Left renal pelvis (tissue), 4 donors: ENCODE measurements at places on chromosomes 3 and 15. TPM values are rescaled to one million over a fixed set of nuclear protein-coding genes. Genes with fewer than 3 reads are reported as not detected.

DNA sequence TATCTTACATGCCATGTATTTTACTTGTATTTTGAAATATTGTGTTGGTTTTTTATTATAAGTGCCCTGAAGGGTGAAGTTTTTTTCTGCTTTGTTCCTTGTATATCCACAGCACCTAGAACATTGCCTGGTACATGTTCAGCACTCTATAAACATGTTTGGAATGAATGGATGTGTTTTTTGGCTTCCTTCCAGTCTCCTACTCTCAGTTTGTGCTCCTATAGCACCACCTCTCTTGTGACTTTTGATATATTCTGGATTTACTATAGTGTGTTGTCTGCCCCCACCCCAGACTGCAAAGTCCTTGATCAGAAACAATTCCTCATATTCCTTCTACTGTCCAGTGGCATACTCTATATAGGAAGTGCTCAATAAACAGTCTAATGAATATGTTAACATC, 60.6 kb downstream of the PLCL2 start:
- no peak for DNase-seq

DNA sequence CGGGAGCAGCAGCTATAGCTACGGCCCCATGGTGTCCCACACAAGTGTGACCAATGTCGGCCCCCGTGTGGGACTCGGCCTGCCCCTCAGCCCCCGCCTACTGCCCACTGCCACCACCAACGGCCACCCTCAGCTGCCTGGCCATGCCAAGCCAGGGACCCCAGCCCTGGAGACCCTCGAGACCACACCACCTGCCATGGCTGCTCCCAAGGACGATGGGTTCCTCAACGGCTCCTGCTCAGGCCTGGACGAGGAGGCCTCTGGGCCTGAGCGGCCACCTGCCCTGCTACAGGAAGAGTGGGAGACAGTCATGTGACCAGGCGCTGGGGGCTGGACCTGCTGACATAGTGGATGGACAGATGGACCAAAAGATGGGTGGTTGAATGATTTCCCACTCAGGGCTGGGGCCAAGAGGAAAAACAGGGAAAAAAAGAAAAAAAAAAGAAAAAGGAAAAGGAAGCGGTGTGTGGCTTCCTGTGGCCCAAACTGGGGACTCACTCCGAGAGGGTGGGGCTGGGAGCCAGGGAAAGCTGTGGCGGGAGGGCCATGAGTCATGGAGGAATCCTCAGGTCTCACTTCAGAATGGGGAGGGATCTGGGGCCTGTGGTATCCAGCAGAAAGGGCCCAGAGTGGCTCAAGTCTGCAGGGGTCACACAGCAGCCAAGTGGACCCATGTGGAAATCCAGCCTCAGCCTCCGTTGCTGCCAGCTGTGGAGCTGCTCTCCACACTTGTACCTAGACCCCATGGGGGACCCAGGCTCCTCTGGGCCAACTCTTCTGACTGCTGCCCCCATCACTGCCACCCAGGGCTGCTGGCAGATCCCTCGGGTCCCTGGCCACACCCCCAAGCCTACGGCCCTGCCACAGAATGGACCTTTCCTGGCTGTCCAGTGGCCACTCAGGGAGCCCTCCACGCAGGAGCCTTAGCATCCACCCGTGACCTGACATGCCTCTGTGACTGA, 26.1 kb downstream of the PTH1R start:
- no peak for DNase-seq

DNA sequence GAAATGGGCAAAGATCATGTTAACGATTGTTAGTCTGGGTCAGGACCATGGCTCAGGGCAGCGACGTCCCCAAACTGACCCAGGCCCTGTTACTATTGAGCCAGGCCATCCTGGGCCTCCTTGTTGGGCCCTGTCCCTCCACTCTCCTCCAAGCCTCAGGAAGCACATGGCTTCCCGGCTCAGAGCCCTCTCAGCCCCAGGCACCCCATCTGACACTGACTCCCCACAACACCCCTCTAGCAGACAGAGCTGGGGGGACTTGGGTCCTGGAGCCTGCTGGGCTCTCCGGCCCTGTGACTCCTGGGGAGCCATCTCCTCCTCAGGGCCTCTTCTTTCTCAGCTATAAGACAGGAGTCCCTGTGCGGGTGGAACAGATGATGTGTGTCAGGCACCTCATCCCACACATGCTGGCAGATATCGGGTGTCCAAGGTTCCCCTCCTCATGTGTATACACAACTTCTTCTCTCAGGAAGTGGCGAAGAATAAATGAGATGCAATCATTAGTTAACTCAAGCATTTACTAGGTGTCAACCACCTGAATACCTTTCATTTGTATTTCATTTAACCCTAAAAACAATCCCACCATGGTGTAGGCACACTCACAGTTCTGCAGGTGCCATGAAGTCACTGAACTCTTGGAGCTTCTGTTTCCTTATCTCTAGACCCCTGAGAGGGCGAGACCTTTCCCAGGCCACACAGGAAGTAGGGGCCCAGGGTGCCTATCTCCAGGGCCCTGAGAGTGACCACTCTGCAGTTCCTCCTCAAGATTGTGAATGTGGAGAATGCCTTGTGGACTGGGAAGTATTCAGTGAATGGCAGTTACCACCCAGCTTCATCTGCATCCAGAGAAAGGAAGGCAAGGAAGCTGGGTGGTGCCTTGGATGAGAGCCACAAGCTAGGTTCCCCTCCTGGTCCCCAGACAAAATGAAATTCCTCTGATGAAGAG, 282.5 kb upstream of the TLE3 start:
- no peak for DNase-seq

GRCh38 chr3:180335050-180335449, 266.9 kb upstream of the TTC14 start:
- DNase-seq: no peak

- DNase-seq: no peak
These were observed 6.2 kb downstream of the STIMATE start for GRCh38 chr3:52891164-52891563.

DNA sequence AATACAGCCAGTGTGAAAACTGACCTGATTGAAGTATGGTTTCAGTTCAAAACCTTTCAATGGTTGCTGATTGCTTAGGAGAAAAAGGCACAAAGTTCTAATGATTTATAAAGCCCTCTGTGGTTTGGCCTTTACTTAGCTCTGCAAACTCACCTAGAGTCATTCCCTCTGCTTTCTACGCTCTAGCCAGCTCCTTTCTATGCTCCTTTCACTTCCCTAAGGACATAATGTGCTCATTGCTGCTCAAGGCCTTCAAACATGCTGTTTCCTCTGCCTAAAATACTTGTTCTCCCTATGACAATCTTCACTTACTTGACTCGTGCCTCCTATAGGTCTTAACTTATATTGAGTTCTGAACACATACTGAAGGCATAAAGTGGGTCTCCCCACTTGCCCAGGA, 19.0 kb downstream of the RPL39L start:
- DNase-seq: no peak

DNA sequence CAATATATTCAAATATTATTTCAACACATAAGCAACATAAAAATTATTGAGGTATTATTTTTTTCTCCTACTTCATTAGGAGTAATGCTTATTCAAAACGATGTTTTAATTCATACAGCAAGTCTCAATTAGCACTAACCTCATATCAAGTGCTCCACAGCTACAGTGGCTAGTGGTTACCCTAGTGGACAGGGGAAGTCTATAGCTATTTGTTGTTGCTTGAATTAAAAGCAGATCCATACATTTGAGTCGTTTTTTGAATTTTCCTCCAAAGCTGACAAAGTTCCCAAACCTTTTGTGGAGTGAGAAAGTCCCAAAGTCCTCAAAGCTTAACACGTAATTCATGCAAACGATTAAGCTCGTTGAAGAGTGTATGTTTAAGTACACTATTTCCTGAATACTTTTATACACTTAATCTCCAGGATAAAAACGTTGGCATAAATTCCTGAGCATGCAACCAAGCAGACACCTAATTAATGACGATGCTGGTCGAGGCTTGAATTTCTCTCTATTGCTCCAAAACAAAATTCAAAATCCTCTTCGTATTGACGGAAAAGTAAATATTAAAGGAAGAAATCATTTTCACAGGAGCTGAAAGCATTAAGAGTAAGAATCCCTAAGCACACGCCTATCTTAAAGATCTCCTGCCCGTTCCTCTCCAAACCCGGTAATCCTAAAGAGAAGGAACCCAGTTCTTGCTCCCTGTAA, 985 bp downstream of the VPS13C start:
- DNase-seq: no peak

DNA sequence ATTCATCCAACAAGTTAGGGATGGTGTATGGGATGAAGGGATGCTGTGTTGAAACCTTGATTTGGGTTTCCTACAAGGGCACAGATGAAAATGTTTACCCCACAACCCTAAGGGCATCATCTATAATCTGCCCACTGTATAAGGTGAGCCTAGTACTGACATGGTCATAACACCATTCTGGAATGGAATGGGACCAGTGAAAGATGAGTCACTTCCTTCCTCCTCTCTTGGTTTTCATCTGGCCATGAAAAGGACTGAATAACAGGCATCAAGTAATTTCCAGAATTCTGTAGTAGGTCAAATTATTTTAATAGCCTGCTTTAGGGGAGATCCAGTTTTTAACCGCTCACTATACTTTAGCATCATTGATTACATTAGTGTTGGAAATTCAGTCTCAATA, 538.6 kb downstream of the NR2F2 start:
- no peak for DNase-seq

DNA sequence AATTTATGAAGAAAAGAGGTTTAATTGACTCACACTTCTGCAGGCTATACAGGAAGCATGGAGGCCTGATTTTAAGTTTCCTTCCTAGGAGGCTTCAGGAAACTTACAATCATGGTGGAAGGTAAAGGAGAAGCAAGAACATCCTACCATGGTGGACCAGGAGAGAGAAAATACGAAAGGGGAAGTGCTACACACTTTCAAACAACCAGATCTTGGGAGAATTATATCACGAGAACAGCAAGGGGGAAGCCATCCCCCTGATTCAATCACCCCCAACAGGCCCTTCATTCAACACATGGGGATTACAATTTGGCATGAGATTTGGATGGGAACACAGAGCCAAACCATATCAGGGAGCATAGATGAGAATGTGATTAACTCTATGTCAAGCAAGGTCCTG, 121.0 kb downstream of the MTHFS start:
- DNase-seq: no peak

- no peak for DNase-seq
These were observed 18.0 kb upstream of the ALDH1A2 start for GRCh38 chr15:58083526-58083925.

DNA sequence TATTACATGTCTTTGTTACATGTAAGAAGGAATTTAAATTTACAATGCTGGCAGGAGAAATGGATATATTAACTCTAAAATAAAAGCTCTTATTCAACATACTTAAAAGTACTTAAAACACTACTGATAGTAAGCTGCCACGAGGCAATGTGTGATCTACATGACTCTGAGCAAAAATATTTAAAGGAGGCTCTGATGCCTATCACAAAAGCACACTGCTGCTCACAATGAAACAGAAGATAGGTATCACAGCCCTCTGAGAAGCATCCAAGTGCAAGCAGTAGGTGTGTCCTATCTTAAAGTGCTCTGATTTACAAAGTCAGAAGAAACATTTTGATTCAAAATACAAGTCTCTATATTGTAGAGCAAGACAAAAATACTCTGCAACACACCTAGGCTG, 371.2 kb upstream of the WNT5A start:
- DNase-seq: no peak

- DNase-seq: no peak
These were observed 8.2 kb downstream of the SLC27A2 start for GRCh38 chr15:50190166-50190570.

- DNase-seq: no peak
These were observed 1.6 kb downstream of the NR2F2 start for GRCh38 chr15:96331945-96332636.

GRCh38 chr15:90001062-90001682, at the start of gene ZNF710:
ZNF710 (plus strand) TSS chr15:90001324; CDS start chr15:90067138, 65,814 bp downstream.
- DNase-seq: no peak

GRCh38 chr15:83012076-83012426, 612 bp upstream of the C15orf40 start:
- no peak for DNase-seq

DNA sequence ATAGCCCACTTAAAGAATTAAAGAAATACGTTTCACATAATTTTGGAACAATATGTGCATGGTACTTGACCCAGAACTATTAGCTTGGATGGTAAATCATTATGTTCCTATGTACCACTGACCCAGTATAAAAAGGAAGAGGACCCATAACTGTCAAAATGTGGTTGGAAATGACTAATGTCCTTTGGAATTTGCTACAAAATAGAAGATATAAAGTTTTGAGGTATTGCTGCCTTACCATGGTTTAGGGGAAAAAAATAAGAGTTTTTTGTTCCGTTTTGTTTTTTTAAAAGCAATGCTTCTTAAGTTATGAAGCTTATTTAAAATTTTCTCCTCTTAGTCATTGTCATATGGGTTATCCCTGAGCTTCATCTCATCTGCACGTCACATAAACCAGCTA, 15.8 kb upstream of the TFDP2 start:
- DNase-seq: no peak

DNA sequence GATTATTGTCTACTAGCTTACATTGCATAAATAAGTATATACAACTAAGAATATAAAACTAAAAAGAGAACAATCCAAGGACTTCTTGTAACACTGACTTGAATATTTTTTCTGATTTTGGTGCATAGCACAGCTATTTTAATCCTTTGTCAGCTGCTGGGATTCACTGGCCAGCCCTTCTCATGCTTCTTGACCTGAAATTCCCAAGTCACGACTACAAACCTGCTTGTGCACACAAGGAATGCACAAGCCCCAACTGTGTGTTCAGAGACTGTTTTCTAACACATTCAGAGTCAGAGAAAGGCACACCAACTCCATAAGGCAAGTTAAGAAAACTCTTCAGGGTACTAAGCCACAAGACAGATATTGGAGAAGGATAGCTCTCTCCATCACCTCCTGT, 80.9 kb downstream of the TNIK start:
- no peak for DNase-seq

DNA sequence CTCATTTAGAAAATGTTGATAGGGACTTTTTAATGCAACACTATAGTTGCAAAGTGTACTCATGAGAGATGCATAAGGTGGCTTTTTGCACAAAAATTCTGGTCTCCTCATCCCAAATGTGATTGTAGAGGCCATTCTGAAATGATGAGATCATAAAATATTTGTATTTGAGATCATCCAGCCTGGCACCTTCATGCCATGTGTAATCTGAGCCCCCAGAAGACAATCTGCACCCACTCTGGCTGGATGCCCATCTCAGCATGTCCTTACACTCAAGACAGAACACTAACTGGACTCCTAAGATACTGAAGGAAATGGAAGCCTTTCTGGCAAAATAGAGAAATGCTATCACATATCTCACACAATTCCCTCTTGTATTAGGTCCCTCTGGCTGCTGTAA, 49.2 kb downstream of the SLC7A14 start:
- no peak for DNase-seq

DNA sequence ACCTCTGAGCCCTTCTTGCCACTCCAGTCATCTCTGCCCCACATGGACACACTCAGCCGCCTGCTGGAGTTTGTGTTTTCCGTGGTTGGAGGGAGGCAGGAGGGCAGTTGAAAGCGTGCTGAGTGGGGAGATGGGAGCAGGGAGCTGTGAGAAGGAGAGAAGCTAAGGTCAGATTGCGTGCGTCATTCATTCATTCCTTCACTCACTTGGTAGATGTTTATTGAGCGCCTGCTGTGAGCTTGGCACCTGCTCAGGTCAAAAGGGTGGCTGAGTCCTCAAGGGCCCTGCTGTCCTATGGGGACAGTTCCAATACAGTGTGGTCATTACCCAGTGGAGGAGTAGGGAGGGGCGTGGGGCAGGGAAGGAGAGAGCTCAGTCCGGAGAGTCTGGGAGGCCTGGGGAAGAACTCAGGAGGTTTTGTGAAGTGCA, 23.5 kb downstream of the LIMD1 start:
- DNase-seq: no peak

UBR1 gene
- 25.3 TPM for polyA plus RNA-seq

KNL1 gene
- polyA plus RNA-seq: 17.9 TPM

CRABP1 gene
- 58.9 TPM for polyA plus RNA-seq

CHDH gene
- polyA plus RNA-seq: 5.0 TPM
